ENCODE measurements at places on chromosomes 3 and 15. TPM values are rescaled to one million over a fixed set of nuclear protein-coding genes. Genes with fewer than 3 reads are reported as not detected.

Gene CADPS
- total RNA-seq, result 10.2 TPM

Gene REC114
- total RNA-seq, result not detected

GRCh38 chr3:195123281-195123691 is 147.7 kb downstream of the XXYLT1 start:
- no peak for DNase-seq

Gene CASR
- 0.58 TPM for total RNA-seq

Gene ISG20
- total RNA-seq, result 2.9 TPM

- no peak for DNase-seq
Observed at GRCh38 chr3:189797103-189797750, 166.0 kb downstream of the TP63 start.

Measured in H1 (cell line).